ENCODE measurements at places on chromosomes 6 and 20.

GRCh38 chr20:50589548-50590347 is 79.6 kb downstream of the PTPN1 start:
- no peak for DNase-seq

GRCh38 chr6:31729515-31729978 is 448 bp upstream of the DDAH2 start:
- peak; percentile 98 for DNase-seq

DNA sequence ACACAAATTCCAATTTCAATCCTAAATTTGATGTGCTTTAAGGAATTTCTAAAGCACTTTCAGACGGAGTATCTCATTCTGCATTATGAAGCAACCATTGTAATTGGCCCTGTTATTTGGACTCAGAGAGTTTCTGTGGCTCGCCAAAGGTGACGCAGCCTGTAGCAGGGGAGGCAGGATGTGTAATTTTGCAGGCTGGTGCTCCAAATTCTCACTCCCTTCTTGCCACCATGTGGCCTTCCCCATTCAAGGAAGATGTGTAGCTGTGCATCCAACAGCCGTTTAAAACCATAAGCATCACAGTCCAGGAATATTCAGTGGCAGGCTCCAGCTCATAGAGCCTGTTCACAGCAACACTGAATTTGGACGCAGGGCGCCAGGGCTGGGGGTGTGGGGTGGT is 45.8 kb downstream of the AGPAT4 start:
- no peak for DNase-seq

DNA sequence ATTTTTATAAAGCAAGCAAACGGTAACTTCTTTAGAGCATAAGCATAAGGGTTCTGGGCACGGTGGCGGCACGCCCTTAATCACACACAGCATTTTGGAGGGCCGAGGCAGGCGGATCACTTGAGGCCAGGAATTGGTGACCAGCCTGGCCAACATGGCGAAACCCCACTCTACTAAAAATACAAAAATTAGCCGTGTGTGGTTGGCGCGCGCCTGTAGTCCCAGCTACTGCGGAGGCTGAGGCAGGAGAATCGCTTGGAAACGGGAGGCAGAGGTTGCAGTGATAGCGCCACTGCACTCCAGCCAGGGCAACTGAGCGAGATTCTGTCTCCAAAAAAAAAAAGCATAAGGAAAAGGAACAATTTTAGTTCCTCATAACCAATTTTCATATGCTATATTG is 2.6 kb downstream of the SENP6 start:
- DNase-seq: no peak

GRCh38 chr6:6971369-6971768 is 136.4 kb upstream of the RREB1 start:
- DNase-seq: no peak

DNA sequence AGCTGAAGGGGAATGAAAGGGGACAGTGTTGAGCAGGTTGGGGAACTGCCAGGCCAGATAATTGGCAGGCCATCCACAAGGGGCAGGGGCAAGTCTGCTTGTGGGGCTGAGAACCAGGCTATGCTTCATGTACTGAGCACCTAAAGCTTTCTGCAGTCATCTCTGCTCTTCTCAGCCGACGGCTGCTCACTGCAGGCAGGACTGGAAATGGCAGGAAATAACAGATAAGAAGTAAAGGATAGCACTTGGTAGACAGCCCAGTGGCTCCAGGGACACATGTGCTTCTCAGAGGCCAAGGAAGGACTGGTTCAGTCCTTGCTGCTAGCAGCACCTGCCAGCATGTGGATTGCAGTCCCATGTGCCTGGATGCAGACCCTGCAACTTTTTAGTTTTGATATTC is 89.8 kb downstream of the CD164 start:
- no peak for DNase-seq

DNA sequence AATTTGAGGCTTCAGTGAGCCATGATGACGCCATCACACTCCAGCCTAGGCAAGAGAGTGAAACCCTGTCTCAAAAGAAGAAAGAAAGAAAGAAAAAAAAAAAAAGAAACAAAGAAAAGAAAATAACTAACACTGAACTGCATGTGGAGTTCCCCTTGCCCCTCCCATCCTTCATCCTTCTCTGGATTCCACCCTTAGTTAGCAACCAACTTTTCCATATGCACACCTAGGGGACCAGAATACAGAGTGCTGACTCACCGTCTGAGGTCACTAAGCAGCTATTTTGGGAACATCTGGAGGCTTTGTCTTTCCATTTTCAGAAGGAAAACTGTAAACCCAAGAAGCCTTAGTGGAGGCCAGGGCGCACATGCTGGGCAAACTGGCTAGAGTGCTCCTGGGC is 257.4 kb downstream of the MAFB start:
- DNase-seq: no peak

GRCh38 chr6:166490671-166491500 is 95.6 kb downstream of the RAMACL start:
- no peak for DNase-seq

DNA sequence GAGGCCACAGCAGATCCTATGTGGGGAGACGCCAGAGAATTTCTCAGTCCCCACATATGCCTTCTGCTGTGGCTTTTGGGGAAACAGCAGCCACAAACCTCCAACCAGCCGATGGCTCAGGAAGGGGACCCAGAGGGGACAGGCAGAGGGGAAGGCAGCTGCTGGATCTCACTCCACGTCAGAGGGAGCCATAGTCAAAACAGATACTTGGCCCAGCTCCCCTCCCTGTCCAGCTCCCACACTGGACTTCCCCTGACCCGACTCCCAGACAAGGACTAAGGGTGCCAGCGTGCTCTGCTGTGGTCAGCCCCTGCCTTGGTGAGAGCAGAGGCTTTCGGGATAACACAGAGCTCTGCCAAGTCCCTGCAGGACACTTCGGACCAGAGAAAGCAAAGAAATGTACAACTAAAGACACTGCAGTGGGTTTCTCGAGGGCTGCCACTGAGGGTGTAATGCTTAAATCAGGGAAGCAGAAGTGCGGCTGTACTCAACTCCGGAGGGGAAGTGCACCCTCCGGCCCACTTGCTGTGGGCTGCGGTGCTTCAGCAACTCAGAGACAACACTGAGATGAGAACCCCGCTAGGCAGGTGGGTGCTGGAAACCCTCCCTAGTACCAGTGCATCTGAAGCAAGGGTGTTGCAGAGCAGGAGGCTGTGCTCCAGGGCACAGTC is 47.2 kb downstream of the RRBP1 start:
- no peak for DNase-seq

GRCh38 chr6:15444881-15445280 is 199.0 kb downstream of the JARID2 start:
- DNase-seq: no peak

- DNase-seq: no peak
Measured at GRCh38 chr6:24358219-24358821, 461 bp upstream of the DCDC2 start.

DNA sequence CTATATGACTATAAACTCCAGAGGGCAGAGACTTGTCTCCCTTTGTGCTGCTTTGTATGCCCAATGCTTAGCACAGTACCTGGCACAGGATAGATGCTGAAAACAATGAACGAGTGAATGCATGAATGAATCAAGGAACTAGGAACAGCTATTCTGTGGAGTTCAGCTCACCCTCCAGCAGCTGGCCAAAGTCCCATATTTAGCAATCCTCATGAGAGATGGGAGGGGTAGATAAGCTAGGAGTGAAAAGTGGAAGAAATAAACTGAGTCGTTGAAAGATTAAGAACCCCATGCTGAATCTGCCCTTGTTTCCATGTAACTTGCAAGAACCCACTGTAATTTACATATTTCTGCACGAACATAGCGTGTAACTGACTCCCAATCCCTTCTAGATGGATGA is 106.5 kb downstream of the MAFB start:
- no peak for DNase-seq

DNA sequence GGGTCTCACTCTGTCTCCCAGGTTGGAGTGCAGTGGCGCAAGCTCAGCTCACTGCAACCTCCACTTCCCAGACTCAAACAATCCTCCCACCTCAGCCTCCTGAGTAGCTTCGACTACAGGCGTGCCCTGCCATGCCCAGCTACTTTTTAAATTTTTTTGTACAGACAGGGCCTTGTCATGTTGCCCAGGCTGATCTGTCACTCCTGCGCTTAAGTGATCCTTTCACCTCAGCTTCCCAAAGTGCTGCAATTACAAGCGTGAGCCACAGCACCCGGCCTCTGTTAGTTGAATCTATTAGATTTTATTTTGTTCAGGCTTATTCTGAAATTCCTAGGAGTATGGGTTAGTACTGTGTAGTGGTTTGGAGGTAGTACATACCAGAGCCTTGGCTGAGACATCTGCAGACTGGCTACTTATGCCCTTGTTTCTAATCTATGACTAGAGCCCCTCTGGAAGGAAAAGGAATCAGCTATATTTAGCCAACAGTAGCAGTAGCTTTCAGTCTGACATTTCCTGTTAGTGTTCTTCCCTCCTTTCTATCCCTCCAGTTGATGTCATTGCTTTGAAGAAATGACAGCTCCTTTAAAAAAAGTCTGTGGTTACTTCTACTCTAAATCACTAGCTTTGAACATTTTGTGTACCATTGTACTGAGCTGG is 74.4 kb downstream of the ITCH start:
- no peak for DNase-seq

GRCh38 chr6:89368999-89369398 is 16.5 kb upstream of the UBE2J1 start:
- DNase-seq: peak; percentile 67

DNA sequence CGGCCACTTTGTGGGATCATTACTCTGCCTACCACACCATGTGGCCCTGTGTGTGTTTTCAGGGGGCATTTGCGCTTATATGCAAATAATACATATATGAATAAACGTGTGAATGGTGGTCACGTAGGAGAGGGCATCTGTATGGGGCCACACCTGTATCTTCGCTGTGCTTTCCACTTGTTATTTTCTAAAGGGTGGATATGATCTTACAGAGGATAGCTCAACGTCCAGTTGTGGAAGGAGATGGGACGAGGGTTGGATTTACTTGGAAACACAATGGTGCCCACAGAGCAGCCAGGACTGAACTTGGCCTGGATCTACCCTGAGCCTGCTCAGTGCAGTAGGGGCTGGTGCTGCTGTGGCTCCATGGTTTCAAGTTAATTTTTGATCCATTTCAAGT is 93.3 kb downstream of the YTHDF1 start:
- no peak for DNase-seq

- DNase-seq: no peak
Measured at GRCh38 chr6:45676380-45676779, 298.6 kb upstream of the SUPT3H start.

DNA sequence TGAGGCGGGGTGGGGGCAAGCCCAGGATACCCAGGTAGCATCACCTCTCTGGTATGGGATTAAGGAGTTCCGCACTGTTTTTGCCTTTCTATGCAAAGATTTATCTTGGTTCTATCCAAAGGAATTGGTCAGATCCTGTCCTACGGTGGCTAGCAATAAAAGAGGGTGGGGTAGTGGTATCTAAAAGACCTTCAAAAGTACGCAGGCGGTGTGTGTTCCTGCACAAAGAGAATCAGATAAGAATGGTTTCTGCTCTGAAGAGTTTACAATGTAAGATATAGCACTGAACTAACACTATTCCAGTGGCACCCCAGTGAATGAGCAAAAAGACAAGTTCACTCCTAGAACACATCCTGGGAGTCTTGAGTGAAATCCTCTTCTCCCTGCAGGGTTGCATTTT is 6.3 kb downstream of the MRPS18A start:
- no peak for DNase-seq

DNA sequence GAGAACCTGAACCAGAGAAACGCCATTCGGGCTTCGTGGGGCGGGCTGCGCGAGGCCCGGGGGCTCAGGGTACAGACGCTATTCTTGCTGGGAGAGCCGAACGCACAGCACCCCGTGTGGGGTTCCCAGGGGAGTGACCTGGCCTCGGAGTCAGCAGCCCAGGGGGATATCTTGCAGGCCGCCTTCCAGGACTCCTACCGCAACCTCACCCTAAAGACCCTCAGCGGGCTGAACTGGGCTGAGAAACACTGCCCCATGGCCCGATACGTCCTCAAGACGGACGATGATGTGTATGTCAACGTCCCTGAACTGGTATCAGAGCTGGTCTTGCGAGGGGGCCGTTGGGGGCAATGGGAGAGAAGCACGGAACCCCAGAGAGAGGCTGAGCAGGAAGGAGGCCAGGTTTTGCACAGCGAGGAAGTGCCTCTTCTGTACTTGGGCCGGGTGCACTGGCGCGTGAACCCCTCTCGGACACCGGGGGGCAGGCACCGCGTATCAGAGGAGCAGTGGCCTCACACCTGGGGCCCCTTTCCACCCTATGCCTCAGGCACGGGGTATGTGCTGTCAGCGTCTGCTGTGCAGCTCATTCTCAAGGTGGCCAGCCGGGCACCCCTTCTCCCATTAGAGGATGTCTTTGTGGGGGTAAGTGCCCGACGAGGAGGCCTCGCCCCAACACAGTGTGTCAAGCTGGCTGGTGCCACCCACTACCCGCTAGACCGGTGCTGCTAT is 904 bp downstream of the B3GALT4 start:
- DNase-seq: peak; percentile 60

DNA sequence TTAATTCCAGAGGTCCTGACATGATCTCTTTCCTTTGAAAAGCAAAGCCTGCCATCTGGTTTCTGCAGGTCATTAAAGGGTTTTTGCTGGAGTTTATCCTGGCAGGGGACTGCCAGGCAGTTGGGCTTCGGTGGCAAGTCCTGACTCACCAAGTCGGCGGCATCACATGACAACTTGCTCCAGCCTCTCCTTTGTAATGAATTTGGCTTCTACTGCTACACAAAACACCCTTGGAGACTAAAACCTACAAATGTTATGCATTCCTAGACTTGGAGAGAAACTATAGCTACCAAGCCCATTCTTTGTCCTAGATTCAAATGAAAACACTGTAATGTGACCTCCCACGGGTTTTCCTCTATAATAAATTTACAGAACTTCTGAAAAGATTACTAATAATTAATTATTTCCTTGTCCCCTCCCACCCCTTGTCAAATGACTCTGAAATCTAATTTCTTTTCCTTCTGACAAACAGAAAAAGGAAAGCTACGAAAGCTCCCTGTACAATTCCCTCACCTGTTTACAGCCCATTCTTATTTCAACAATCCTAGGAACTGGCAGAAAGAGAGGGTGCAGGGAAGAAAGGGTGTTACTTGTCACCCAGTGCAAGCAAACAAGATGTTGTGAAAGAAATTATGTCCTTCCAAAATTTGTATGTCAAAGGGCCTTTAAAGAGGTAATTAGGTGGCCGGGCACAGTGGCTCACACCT is 62.9 kb downstream of the QRSL1 start:
- DNase-seq: no peak

- DNase-seq: no peak
Measured at GRCh38 chr6:162377735-162378134, 349.8 kb downstream of the PRKN start.
